Airway epithelial cell (primary cell): ENCODE measurements at places on chromosomes 1 and 21. TPM values are rescaled to one million over a fixed set of nuclear protein-coding genes. Genes with fewer than 3 reads are reported as not detected.

Gene ACTN2
- not detected in 2 replicates for total RNA-seq

Gene GJA9
- total RNA-seq: not detected in 2 replicates

Gene SPATA46
- total RNA-seq: not detected in 2 replicates

Gene SNIP1
- total RNA-seq: 12.1 and 13.3 TPM in 2 replicates

Gene ATP1A4
- total RNA-seq: not detected in 2 replicates

Gene TNFRSF9
- not detected in 2 replicates for total RNA-seq

Gene SPRR2A
- total RNA-seq: 8.3 and 8.4 TPM in 2 replicates

Gene SPRR2B
- total RNA-seq: not detected in 2 replicates

Gene AQP10
- total RNA-seq: 0.78 and 1.2 TPM in 2 replicates

Gene CLDN8
- total RNA-seq: 0.88 and 1.1 TPM in 2 replicates

Gene OR2T3
- not detected in 2 replicates for total RNA-seq

Gene HCN3
- 0.28 and 1.3 TPM in 2 replicates for total RNA-seq

Gene KPRP
- total RNA-seq: not detected in 2 replicates

Gene MAP3K7CL
- 1.7 and 2.2 TPM in 2 replicates for total RNA-seq

Gene CYP4X1
- total RNA-seq: 0.51 and 0.56 TPM in 2 replicates

Gene FAAH
- total RNA-seq: 11.1 and 20.8 TPM in 2 replicates

Gene SYTL1
- total RNA-seq: 72.4 and 96.0 TPM in 2 replicates

Gene SLC44A5
- total RNA-seq: 0.07 TPM in 1 of 2 replicates, not detected in the other

Gene TNN
- total RNA-seq: not detected in 2 replicates

Gene CA14
- 0.14 TPM in 1 of 2 replicates, not detected in the other for total RNA-seq

Gene PCAT6
- 0.93 and 2.9 TPM in 2 replicates for total RNA-seq

Gene FAM151A
- total RNA-seq: not detected in 2 replicates

Gene TRABD2B
- total RNA-seq: 0.19 TPM in 1 of 2 replicates, not detected in the other

Gene AMIGO1
- total RNA-seq: 0.19 and 0.56 TPM in 2 replicates

Gene TNFRSF8
- total RNA-seq: 0.09 TPM in 1 of 2 replicates, not detected in the other

Gene OR6K3
- total RNA-seq: not detected in 2 replicates

Gene PPIAL4G
- total RNA-seq: not detected in 2 replicates

Gene LCE3E
- 0.23 and 0.63 TPM in 2 replicates for total RNA-seq

Gene COL6A2
- total RNA-seq: 46.5 and 62.2 TPM in 2 replicates

Gene CTSS
- total RNA-seq: 3.4 and 6.2 TPM in 2 replicates

Gene WDR26
- total RNA-seq: 28.6 and 37.2 TPM in 2 replicates

Gene TNFSF18
- total RNA-seq: 0.07 and 0.14 TPM in 2 replicates
